8988T (cell line): ENCODE measurements at places on chromosomes 2 and 18.

GRCh38 chr2:205902041-205902899, 183.7 kb downstream of the INO80D start:
- no peak for DNase-seq

DNA sequence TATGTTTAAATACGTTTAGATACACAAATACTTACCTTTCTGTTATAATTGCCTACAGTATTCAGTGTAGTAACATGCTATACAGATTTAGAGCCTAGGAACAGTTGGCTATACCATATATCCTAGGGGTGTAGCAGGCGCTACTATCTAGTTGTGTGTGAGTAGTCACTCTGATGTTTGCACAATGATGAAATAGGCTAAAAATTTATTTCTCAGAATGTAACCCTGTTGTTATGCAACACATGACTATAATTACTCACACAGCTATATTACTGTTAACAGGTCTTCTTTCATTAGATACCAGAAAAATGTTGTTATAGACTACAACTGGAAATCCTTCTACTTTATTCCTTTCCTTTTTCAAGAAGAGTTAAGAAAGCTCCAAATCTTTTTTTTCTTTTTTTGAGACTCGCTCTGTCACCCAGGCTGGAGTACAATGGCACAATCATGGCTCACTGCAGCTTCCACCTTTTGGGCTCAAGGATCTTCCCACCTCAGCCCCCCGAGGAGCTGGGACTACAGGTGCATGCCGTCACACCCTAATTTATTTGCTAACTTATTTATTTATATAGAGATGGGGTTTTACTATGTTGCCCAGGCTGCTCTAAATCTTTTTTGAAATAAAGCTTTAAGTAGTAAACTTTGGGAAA, 48.5 kb downstream of the C2orf74 start:
- no peak for DNase-seq

GRCh38 chr2:118050386-118050785, 36.5 kb upstream of the CCDC93 start:
- no peak for DNase-seq

DNA sequence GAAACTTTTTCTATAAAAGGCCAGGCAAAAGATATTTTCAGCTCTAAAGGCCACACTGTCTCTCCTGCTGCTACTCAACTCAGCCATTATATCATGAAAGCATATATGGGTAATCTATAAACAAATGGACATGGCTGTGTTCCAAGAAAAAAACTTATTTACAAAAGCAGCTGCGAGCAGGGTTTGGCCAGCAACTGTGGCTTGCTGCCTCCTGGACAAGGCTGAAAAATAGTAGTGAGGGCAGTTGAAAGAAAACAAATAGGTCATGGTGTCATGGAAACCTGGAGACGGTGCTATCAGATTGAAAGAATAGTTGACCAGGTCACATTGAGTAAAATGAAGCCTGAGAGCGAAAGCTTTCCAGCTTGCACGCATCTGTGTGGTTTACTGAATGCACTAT, 89.2 kb upstream of the LRATD1 start:
- no peak for DNase-seq

DNA sequence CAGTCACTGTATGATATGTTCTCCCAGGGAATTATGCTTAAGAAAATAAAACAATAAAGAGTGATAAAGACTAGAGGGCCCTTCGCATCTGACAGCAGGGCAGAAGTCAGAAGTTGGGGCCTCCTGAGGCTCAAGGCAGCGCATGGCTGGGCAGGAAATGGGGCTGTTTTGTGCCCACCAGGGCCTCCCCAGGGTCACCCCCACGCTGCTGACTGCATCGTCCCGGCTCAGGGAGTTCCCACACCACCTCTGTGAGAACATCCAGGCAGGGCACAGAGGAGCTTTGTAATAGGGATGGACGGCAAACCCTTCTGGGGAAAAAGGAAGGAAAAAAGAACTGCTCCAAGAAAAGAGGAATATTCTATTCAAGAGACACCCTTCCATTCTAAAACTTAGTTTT, 41.2 kb downstream of the PAX3 start:
- DNase-seq, result no peak

- DNase-seq, result no peak
Measured at GRCh38 chr2:238869293-238870124, 21.6 kb downstream of the TWIST2 start.

DNA sequence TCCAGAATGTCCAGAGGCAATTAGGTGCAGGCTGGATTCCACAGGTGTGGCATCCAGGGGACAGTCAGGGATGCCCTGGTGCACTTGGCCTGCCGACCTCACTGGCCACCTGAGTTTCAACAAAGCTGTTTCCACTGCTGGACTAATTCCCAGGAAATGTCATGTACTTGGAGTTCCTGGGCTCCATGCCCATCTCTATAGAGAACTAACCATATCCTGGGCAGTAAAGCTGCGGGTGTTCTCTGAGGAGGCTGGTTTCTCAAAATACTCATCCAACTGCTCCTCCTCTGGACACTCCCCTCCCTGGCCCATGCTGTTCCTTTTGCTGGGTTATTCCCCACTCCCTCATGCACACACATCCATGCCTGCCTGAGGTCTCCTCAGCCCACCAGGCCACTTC, 161.9 kb upstream of the SKOR2 start:
- no peak for DNase-seq

- DNase-seq, result no peak
Measured at GRCh38 chr2:197461057-197461456, 7.7 kb downstream of the COQ10B start.

DNA sequence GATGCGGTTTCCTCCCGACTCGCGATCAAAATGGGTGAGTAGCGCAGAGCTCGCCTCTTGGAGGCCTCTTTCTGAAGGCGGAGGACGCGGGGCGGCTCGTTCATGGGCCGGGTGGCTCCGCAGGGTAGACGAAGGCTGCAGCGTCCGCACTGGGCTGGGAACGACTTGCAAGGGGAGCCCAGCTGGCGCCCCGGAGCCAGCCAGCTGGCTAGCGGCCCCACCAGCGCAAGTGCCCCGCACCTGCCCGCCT, 328 bp upstream of the PASK start:
- DNase-seq, result no peak

DNA sequence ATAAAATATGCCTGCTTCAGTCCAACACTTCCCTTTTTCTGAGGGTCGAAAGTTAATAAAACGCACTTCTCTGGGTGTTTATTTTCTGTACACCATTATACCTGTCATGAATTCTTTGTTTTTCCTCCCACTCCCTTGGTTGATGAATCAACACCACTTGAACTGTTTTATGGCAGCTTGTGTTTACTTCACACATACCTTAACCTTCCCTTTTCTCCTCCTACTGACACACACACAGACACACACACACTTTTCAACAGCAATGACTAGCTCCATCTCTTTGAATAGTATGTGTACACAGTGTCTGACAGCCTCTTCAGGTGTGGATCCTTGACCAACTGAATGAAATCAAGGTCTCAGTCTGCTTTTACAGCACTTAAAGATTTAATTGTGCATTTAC, 91.3 kb downstream of the SATB2 start:
- no peak for DNase-seq

GRCh38 chr2:200399046-200399445, 92.6 kb downstream of the SPATS2L start:
- DNase-seq, result no peak

DNA sequence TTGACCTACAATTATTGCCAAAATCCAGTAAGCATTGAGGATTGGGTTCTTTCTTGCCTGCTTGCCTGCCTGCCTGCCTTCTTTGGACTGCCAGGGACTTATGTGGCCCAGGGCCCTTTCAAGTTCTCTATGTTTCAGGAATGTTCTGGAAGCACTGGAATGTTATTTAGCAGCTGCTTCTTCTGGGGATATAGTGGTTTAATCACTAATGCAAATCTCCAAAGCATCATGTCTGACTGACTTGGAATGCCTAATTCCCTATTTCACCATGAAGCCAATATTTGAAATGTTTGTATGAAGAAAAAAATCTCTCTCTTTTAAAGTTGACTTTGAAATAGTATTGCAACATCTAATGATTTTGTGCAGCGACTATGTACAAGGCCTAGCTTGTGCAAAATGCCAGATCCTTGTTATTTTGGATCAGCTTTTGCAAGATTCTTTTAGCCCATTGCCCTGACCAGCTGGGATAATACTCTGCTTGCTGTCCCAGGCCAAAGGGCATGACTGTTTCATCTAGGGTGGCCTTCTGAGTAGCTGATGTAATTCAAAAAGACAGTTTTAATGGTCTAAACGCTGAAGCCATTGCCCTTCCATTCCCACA, 204.6 kb downstream of the RND3 start:
- no peak for DNase-seq

DNA sequence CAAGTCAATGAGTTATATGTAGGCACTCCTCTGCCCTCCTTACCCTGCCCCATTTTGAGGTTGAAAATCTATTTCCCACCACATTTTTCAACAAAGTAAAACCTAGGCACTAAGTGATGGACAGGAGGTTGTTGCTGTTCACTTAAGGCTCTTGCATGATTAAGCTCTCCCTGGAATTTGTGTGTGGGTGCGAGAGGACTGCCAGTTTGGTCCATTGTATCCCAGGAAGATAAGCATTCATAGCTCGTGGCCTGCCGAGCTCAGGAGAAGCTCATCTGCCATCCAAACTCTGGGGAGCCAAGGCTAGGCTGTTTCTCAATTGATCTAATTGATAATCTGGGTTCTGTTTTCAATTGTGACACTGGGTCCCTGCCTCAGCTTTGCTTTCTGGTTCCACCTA, 4.7 kb upstream of the MAP4K4 start:
- DNase-seq, result no peak

GRCh38 chr2:237298151-237299118, 115.5 kb downstream of the COL6A3 start:
- DNase-seq, result no peak

- DNase-seq, result no peak
Measured at GRCh38 chr2:39488450-39488849, 51.4 kb upstream of the MAP4K3 start.

- DNase-seq, result no peak
Measured at GRCh38 chr2:235763816-235764215, 270.0 kb downstream of the AGAP1 start.
